Testis (tissue), 5 donors: ENCODE measurements at places on chromosomes 7 and 10.

GRCh38 chr10:24000271-24000813, 208.6 kb upstream of the KIAA1217 start:
- H3K4me1 ChIP-seq: no peaks in the 10 kb centered on the region
- DNase-seq: no peak
- no peaks in the 10 kb centered on the region for H3K36me3 ChIP-seq
- H3K4me3 ChIP-seq: no peak overlapping the region

- H3K27ac ChIP-seq: no peak overlapping the region
- H3K4me3 ChIP-seq: no peak overlapping the region
- no peaks in the 10 kb centered on the region for H3K27me3 ChIP-seq
- H3K36me3 ChIP-seq: no peaks in the 10 kb centered on the region
Measured at GRCh38 chr7:78379148-78379547, 580.6 kb downstream of the PHTF2 start.

GRCh38 chr7:129494041-129494440, 8.3 kb upstream of the SMKR1 start:
- no peaks in the 10 kb centered on the region for H3K27me3 ChIP-seq
- no peaks in the 10 kb centered on the region for H3K36me3 ChIP-seq
- H3K27ac ChIP-seq: no peak overlapping the region
- no peak for DNase-seq
- H3K4me1 ChIP-seq: no peaks in the 10 kb centered on the region

GRCh38 chr10:23461557-23461956, 22.7 kb downstream of the OTUD1 start:
- no peak overlapping the region for H3K27ac ChIP-seq
- H3K4me3 ChIP-seq: no peak overlapping the region
- no peaks in the 10 kb centered on the region for H3K27me3 ChIP-seq
- H3K4me1 ChIP-seq: no peaks in the 10 kb centered on the region
- no peaks in the 10 kb centered on the region for H3K36me3 ChIP-seq
- DNase-seq: no peak

DNA sequence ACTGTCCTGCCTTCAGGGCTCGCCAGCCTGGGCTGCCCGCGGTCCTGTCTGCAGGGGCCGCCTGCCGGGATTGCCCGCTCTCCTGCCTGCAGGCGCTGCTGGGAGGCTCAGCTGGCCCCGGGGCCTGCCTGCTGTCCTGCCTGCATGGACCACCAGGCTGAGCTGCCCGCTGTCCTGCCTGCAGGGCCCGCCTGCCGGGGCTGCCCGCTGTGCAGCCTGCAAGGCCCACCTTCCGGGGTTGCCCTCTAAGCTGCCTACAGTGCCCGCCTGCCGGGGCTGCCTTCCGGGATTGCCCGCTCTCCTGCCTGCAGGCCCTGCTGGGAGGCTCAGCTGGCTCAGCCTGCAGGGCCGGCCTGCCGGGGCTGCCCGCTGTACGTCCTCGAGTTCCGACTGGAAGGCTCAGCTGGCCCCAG, 164.4 kb downstream of the GLRX3 start:
- H3K36me3 ChIP-seq: no peaks in the 10 kb centered on the region
- H3K4me1 ChIP-seq: no peaks in the 10 kb centered on the region
- peak overlapping the region; percentile 71 for H3K27ac ChIP-seq
- DNase-seq: peak; percentile 74
- peak overlapping the region; percentile 56 for H3K4me3 ChIP-seq

- no peak overlapping the region for H3K27ac ChIP-seq
- peaks cover 20% of the 10 kb centered on the region for H3K4me1 ChIP-seq
- no peak overlapping the region for H3K4me3 ChIP-seq
- no peaks in the 10 kb centered on the region for H3K36me3 ChIP-seq
- DNase-seq: no peak
Measured at GRCh38 chr7:73715648-73716317, 3.7 kb downstream of the STX1A start.

DNA sequence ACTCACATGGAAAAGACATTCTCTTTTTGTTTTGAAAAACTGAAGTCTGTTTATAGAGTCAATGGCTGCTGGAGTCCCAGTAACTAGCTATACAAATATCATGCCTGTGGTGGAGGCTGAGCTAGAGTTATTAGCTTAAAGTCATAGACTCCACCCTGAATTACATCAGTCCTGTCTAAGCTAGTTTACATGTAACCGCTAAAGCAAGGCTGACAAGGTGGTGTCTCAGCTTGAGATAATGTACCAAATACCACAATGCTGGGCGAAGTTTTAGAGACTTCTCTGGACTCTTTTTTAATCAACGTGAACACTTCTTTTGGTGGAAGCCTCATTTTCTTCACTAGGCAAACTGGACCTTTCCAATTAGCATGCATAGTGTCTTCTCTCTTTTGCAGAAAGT, 219.4 kb downstream of the ANK3 start:
- H3K27me3 ChIP-seq: no peaks in the 10 kb centered on the region
- no peaks in the 10 kb centered on the region for H3K36me3 ChIP-seq
- H3K27ac ChIP-seq: no peak overlapping the region
- no peaks in the 10 kb centered on the region for H3K4me1 ChIP-seq

GRCh38 chr10:75276069-75276872, 40.5 kb upstream of the COMTD1 start:
- no peak overlapping the region for H3K27ac ChIP-seq
- DNase-seq: no peak
- H3K4me1 ChIP-seq: no peaks in the 10 kb centered on the region
- H3K36me3 ChIP-seq: no peaks in the 10 kb centered on the region

- no peak for DNase-seq
- no peaks in the 10 kb centered on the region for H3K36me3 ChIP-seq
- H3K4me1 ChIP-seq: peaks cover 16% of the 10 kb centered on the region
- H3K27ac ChIP-seq: no peak overlapping the region
Measured at GRCh38 chr10:44574596-44575480, 189.9 kb upstream of the CXCL12 start.
